Activated CD4-positive, alpha-beta T cell treated with anti-CD3 and anti-CD28 coated beads for 24 hours (primary cell): ENCODE measurements at places on chromosomes 2 and 18.

GRCh38 chr18:27717816-27718215, 459.1 kb downstream of the CDH2 start:
- DNase-seq = no peak

- DNase-seq = no peak
Measured at GRCh38 chr18:68793951-68794350, 3.9 kb upstream of the CCDC102B start.

GRCh38 chr2:140186313-140186712, 1406.1 kb upstream of the NXPH2 start:
- no peak for DNase-seq

- DNase-seq = no peak
Measured at GRCh38 chr18:61825386-61825785, 67.4 kb downstream of the RNF152 start.

GRCh38 chr2:45862843-45863242, 211.4 kb downstream of the PRKCE start:
- no peak for DNase-seq

DNA sequence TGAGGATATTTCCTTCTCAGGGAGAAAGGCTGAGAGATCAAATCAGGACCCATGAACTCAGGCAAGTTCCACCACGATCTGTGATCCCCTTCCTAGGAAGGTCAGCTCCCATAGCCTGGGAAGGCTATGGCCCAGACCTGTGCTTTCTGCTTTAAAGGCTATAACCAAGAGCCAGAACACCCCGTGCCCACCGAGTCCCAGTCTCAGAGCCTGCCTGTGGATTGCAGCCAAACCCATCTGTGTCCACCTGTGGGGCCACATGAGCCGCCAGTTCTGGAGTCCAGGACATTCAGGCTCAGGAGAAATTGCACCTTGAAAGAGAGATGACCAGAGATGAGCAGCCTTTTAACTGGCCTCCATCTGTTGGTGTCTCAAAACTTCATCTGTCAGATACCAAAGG, 46.9 kb downstream of the MAL start:
- DNase-seq = no peak

GRCh38 chr2:236244256-236244655, 19.9 kb downstream of the ASB18 start:
- no peak for DNase-seq

- DNase-seq = no peak
Measured at GRCh38 chr2:28522481-28522880, 26.6 kb downstream of the PLB1 start.

GRCh38 chr2:239929504-239929903, 95.6 kb downstream of the NDUFA10 start:
- no peak for DNase-seq

DNA sequence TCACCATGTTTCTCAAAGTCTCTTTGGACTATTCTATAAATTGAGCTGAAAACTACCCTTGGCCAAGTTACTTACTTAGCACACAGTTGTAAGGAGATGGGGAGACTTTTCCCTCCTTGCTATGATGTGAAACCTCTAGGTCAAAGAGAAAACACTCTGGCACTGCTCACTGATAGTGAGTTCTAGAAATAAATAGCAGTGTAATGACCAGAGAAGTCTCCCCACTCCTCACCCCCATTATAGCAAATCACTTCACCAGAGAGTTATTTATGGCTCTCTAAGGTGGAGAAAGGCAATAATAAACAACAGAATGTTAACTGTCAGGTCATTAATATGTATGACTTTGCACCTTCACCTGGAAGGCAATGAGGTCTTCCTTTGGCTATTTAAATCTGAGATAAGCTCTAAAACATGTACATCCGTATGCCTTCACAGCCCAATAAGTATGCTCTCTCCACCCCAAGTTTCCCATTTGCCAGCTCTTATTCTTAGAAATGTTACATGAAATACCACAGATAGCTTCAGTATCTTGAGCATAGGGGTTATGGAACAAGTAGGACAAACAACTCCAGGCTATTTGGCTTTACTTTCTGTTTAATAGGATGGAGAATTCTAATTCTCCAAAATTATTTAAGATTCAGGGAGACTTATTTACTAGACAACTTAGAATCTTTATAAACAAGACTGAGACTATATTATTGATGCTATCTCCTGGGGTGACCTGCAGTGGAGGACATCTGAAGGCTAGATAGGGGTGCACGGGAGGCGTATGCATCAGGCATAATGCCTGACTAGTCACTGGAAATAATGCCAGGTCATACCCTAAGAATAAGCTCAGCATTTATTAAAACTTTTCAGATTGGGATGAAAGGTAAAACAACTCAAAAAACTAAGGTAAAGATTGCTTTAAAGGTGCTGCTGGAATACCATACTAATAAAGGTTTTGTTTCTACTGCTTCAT, 65.3 kb upstream of the DTNB start:
- DNase-seq = no peak

DNA sequence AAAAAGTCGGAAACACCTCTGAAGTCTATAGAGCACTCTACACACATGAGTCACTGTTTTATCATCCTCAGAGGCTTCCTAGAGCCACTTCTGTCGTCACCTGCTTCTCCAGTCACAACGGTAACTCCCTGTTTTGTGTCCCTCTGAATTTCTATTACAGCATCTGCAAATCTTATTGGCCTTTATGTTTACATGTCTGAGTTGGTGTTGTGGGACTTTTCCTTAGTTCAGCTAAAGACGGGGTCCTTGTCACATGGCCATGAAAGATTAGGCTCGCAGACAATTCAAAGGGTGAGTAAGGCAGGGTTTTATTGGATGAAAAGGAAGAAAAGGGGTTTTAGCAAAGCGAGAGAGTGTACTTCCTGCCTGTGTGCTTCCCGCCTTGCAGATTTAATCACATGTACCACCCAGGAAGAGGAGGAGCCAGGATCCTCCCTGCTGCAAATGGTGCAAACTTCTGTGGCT, 185.6 kb downstream of the LPIN1 start:
- DNase-seq = no peak

- no peak for DNase-seq
Measured at GRCh38 chr2:39558906-39559305, 106.8 kb upstream of the TMEM178A start.

DNA sequence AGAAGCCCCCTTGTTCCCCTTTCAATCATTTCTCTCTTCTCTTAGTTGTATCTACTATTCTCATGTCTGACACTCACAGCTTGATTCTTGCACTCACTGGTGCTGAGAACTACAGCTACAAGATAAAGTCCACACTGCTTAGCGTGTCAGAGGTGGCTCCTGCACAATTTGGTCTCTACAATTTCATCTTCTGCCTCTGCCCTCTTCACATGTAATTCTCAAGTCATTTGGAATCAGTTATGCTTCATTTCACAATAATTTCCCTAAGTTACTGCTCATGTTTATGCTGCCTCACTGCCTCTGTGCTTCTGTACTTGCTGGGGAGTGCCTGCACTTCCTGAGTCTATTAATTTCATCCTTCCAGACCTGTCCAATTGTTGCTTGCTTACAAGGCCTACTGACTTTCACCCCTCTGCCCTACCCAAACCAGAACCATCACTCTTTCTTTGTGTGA, 11.6 kb upstream of the NAB1 start:
- no peak for DNase-seq

- DNase-seq = no peak
Measured at GRCh38 chr2:12068796-12069538, 322.5 kb downstream of the LPIN1 start.

- DNase-seq = no peak
Measured at GRCh38 chr2:136932700-136933099, 167.4 kb downstream of the THSD7B start.

DNA sequence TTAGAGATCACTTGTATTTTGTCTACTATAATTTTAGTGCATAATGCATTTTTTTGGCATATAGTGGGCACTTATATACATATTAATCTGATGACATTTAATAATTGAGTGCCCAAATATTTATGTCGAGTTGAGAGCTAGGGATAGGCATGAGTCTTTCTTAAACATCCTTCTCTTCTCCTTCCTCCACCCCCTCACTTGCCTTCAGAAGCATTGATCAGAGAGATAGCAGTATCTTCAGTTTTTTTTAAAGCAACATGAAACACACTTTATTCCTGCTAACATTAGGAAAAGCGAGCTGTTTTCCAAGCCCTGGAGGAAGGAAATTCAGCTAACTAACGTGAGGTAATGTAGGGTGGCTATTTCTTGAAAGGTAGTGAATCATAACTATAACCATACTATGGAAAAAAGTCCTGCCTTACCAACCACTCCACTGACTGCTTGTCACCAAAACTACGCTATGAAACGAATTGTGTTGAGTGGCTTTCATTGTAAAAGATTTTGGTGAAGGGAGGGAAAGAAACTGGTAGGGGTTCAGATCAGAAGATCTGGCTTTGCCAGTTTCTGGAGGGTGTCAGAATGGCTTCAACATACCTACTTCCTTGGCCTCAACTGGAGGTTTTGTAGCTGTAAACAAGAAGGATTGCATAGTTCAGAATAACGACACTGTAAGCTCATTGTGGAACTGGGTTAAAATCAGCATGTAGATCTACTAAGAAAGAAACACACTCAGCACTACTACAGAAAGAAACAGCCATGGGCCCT, 2.3 kb upstream of the ITGA4 start:
- no peak for DNase-seq

DNA sequence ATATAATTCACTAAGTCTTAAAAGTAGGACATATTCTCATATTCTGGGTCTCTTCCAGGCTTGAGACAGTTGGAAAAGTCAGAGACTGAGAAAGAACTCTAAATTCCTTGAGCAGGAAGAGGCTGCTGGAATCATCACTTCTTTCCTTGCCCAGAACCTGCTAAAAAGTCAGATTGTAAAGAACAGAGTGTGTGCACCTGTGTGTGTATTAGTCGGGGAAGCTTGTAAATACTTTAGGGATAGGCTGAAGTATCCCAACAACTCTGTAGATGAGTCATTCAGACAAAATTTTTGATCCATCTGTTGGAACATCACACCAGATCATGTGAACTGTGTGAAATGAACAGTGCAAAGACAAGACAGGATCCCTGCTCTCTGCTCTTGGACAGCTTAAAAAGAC, 16.1 kb downstream of the GAREM1 start:
- no peak for DNase-seq

- no peak for DNase-seq
Measured at GRCh38 chr2:15712551-15713342, 121.1 kb downstream of the DDX1 start.

GRCh38 chr2:118940486-118941120, 1.4 kb upstream of the MARCO start:
- DNase-seq = no peak

DNA sequence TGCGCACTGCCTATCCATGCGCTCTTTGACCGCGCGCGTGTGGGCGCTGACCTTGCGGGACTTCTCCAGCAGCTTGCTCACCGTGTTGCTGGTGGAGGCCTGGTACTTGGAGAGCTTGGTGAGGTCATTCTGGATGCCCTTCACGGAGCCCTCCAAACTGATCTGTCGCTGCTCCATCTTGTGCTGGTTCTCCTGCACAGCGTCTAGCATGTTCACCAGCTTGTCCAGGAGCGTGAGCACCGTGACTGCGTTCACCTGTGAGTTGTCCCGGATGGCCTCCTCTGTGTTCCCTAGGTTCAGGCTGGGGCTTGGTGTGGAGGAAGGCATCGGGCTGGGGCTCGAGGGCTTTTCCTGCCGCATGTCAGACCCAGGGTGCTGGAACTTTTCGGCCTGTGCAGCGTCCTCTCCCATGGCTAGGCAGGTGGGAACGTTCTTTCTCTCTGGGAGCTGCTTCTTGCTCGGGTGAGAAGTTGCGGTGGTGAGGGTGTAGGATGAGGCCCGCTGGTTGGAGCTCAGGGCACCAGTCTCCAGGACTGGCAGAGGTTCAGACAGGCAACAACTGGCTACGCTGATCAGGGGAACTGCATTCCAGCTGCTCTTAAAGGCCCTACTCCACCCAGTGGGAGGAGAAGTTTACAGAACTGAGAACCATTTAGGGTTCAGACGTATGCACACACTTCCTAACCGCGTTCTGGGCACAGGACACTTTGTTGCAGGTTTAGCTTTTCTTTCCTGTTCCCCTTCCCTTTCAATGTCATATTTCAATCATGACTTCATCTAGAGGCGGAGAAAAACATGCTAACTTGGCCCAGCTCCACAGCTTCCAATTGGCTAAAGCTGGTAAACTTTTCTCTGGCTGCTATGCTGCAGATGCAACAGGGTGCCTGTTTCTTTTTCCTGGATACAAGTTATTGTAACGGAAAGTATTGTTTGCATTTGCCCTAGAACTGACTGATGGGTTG, at the start of gene CAVIN2:
TSS of gene CAVIN2 (minus strand) at position 574 of the 962 bp plus-strand sequence. CDS start at position 411, 163 bp downstream.
- no peak for DNase-seq

GRCh38 chr18:76495006-76495370, at the start of gene ZNF516:
Gene ZNF516 (minus strand): TSS chr18:76495242. CDS start chr18:76443054, 52,188 bp downstream.
- DNase-seq = no peak

DNA sequence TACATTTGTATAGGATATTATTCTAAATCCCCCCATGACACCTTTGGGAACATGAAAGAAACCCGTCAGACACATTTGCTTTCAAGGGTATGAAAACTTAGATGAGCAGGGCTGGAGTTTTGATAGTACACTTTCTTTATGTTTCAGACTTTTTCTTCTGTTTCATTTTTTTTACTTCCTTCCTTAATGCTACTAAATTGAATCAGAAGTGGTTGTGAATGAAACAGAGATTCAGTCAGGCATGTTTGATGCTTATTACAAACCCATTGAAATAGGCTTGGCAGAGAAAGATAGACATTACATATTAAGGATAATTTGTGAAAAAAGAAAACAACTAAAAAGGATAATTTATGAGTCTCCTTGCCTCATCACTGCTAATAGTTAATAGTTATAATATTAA, 26.8 kb downstream of the SLC30A6 start:
- no peak for DNase-seq

GRCh38 chr2:119475857-119476244, 44.2 kb downstream of the TMEM37 start:
- DNase-seq = no peak

DNA sequence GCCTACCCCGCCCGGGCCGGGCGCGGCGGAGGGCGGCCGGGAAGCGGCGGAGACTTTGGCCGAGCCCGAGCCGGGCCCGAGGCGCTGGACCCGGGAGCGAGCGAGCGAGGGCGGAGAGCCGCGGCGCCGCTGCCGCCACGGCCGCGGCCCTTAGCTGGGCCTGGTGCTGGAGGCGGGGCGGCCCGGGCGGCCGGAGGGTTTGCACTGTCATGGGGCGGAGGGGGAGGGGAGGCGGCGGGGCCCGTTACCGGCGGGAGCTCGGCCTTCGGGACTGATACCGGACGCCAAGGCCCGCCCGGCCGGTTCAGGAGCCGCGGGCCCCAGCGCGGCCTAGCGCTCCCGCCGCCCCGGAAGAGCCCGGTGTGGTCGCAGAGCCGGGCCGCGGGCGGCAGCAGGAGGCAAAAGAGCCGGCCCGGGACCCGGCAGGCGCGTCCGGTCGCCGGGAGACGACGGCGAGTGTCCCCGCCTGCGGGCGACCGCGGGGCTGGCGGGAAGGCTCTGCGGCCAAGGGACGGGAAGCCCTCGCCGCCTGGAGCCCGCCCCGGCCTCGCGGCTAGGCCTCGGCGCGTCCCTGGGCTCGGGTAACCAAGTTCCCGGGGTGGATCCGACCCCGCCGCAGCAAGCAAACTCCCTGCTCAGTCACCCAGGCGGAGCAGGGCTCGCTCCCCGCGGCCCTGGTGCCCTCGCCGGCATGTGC, 697 bp downstream of the KCMF1 start:
- DNase-seq = peak; percentile 46

GRCh38 chr2:137535897-137536296, 428.4 kb upstream of the HNMT start:
- DNase-seq = no peak
